Esophagus squamous epithelium (tissue), 5 donors: ENCODE measurements at places on chromosomes 4 and X. TPM values are rescaled to one million over a fixed set of nuclear protein-coding genes. Genes with fewer than 3 reads are reported as not detected.

VSIG1 gene
- 0.35 TPM for total RNA-seq

DNA sequence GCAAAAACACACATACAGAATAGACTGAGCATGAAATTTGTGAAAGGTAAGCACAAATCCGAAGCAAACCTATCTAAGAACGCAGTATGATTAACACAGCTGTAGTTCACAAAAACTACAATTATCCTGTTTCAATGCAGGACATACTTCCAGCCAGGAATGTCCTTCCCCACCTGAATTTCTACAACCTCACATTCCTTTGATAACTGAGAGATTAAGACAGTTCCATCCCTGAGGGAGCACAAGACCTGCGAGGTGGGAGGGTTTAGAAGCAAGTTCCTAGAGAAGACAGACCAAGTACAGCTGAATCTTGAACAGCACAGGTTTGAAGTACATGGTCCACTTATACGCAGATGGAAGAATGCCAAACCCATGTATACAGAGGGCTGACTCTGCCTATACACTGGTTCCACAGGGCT is 10.6 kb downstream of the ABCG2 start:
- no peak overlapping the region for H3K4me3 ChIP-seq
- H3K27me3 ChIP-seq: no peaks in the 10 kb centered on the region

GLUD2 gene
- 1.1 TPM for total RNA-seq

- no peaks in the 10 kb centered on the region for H3K4me1 ChIP-seq
- no peaks in the 10 kb centered on the region for H3K36me3 ChIP-seq
- H3K27ac ChIP-seq: no peak overlapping the region
- no peaks in the 10 kb centered on the region for H3K27me3 ChIP-seq
- no peak for DNase-seq
Measured at GRCh38 chr4:52358883-52359321, 300.2 kb downstream of the USP46 start.

GRCh38 chrX:132795181-132795580 is 163.2 kb downstream of the HS6ST2 start:
- DNase-seq: no peak
- no peaks in the 10 kb centered on the region for H3K27me3 ChIP-seq
- no peak overlapping the region for H3K27ac ChIP-seq
- no peaks in the 10 kb centered on the region for H3K4me1 ChIP-seq
- H3K4me3 ChIP-seq: no peak overlapping the region

GLRB gene
- 0.91 TPM for total RNA-seq

GRCh38 chr4:176308441-176308840 is 11.3 kb upstream of the SPCS3 start:
- no peak for DNase-seq
- no peak overlapping the region for H3K4me3 ChIP-seq
- H3K27ac ChIP-seq: no peak overlapping the region

CYSLTR1 gene
- 0.94 TPM for total RNA-seq
